ENCODE measurements at places on chromosomes 6 and 20. TPM values are rescaled to one million over a fixed set of nuclear protein-coding genes. Genes with fewer than 3 reads are reported as not detected.

- DNase-seq = no peak
- H3K4me3 ChIP-seq = no peak overlapping the region
- H3K27me3 ChIP-seq = peaks cover 21% of the 10 kb centered on the region
- no peak overlapping the region for H3K27ac ChIP-seq
Observed at GRCh38 chr6:27970444-27970843, 13.4 kb downstream of the OR2B6 start.

DNA sequence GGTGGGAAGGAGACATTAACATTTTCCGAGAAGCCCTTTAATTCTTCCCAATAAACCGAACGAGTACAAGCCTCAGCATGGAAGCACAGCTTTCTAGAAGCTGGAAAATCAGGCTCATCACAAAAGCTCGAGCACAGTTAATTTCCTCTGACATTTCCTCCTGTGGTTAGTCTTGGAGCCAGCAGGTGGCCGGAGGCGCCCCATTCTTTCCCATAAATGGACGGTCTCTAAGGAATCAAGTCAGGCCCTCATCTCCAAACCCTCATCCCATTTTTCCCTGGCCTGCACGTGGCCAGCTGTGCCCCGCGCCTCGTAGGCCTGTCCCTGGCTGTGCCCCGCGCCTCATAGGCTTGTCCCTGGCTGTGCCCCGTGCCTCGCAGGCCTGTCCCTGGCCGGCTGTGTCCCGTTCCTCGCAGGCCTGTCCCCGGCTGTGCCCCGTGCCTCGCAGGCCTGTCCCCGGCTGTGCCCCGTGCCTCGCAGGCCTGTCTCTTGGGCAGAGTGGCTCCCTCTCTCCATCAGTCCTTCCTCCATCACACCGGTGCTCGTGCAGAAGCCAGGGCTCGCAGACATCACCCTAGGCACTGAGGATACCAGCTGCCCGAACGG lies 19.7 kb upstream of the NTSR1 start:
- no peak for DNase-seq
- H3K27me3 ChIP-seq = no peaks in the 10 kb centered on the region
- H3K36me3 ChIP-seq = no peaks in the 10 kb centered on the region
- H3K27ac ChIP-seq = no peak overlapping the region
- H3K4me1 ChIP-seq = peaks cover 14% of the 10 kb centered on the region

DNA sequence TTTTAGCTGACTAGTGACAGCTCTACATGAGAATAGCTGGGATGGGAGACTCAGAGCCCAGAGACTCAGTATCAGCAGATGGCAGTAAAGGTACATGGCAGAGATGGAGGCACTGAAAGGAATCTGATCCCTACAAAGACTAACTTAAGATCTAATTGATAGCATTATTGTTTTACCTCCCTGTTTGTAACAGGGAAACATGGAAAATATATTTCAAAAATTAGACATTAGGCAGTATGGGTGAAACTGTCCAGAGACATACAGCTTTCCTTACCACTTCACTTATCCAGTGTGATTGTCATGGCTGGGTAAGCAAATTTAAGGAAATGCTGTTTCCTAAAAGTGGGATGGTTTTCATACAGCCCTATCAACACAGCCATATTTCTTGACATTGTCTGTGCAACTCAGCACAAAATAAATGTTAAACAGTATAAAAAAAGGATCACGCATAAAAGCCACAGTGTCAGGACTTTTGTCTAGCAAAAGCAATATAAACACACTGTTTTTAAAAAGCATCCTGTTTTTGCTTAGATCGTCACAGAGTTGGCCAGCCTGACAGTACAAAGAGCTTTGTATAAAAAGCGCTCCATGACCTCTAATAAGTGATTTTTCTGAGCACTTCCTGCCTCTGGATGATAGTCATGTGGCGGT lies 376.9 kb downstream of the PHF3 start:
- H3K4me1 ChIP-seq = no peaks in the 10 kb centered on the region
- no peak overlapping the region for H3K4me3 ChIP-seq
- no peaks in the 10 kb centered on the region for H3K27me3 ChIP-seq
- H3K27ac ChIP-seq = no peak overlapping the region

- no peak overlapping the region for H3K4me3 ChIP-seq
- H3K27me3 ChIP-seq = no peaks in the 10 kb centered on the region
- H3K27ac ChIP-seq = no peak overlapping the region
- no peak for DNase-seq
- no peaks in the 10 kb centered on the region for H3K4me1 ChIP-seq
Observed at GRCh38 chr20:15916623-15917022, 656.6 kb downstream of the KIF16B start.

DNA sequence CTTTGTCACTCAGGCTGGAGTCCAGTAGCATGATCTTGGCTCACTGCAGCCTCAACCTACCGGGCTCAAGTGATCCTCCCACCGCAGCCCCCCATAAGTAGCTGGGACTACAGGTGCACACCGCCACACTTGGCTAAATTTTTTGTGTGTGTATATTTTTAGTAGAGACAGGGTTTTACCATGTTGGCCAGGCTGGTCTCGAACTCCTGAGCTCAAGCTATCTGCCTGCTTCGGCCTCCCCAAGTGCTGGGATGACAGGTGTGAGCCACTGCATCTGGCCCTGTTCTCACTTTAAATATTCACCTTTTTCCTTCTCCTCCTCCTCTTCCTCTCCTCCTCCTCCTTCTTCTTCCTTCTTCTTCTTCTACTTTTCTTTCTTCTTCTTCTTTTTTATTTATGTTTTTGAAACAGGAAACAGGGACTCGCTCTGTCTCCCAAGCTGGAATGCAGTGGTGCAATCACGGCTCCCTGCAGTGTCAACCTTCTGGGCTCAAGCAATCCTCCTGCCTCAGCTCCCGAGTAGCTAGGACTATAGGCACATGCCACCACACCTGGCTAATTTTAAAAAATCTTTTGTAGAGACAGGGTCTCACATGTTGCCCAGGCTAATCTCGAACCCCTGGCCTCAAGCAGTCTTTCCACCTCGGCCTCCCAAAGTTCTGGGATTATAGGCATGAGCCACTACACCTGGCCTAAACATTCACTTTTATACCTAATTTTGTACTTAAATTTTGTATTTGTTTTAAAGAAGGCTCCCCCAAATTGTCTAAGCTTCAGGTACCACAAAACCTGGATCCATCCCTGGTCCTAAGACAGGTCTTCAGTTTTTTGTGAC lies 47.2 kb upstream of the NCOA3 start:
- no peak for DNase-seq
- H3K36me3 ChIP-seq = peaks cover 2% of the 10 kb centered on the region
- H3K27ac ChIP-seq = peak overlapping the region; percentile 72
- no peak overlapping the region for H3K4me3 ChIP-seq

DNA sequence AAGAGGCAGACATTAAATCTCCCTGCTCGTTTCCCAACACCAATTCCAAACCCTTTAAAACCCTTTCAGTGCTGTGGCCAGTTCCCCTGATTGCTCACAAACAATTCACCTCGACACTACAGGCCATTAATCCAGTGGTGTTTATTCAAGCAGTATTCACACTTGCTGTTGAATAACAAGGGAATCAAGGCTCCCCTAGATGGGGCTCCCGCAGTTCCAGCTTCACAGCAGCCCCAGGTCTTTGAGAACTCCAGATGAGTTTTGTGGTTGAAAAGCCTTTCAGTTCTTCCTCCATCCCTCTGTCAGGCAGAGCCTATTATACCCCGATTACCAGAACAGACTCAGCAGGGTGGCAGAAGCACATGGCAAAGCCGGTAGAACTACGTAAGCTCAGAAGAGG lies 36.2 kb downstream of the JAG1 start:
- no peak overlapping the region for H3K27ac ChIP-seq
- no peaks in the 10 kb centered on the region for H3K36me3 ChIP-seq
- H3K4me1 ChIP-seq = peaks cover 7% of the 10 kb centered on the region
- no peak for DNase-seq

DNA sequence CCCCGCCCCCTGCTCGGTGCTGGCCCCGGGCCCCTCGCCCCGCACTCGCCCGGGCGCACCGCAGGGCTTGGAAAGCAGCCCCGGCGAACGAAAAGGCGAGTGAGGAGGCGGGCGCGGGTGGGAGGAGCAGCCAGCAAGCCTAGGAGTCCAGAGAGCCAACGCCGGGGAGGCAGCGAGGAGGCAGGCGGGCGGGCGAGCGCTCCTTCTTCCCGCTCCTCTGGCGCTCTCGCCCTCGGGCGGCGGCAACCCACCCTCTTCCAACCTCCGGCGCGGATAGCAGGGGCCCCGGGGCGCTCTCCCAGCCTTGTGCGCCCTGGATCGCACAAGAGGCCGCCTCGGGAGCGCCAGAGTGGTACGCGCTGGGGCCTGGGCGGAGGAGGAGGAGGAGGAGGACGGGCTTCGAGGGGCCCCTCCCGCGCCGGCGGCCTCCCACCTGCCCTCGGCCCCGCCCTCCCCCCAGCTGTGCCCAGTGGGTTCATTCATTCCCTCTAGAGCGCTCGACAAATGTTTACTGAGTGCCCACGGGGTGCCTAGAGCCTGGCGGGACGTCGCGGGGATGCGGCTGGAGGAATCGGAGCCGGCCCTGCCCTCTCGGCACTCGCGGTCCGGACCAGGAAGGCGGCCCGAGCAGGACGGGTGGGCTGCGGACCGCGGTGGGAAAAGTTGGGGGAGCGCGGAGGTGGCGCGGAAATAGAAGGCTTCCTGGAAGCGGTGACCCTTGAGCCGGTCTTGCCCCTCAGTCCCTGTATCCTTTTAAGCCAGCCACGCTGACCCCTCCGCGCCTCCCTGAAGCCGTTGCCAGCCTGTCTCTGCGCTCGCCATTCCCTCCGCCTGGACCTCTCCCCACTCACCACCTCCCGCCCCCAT lies at the start of gene BMP7:
BMP7 (minus strand) TSS at position 351 of the 867 bp plus-strand sequence. CDS start 519 bp downstream, outside the sequence.
- H3K4me3 ChIP-seq = no peak within 1 kb of the TSS
- H3K27ac ChIP-seq = no peak within 1 kb of the TSS
- H3K4me1 ChIP-seq = peaks cover 3% of the 10 kb centered on the region
- no peaks in the 10 kb centered on the region for H3K36me3 ChIP-seq

DNA sequence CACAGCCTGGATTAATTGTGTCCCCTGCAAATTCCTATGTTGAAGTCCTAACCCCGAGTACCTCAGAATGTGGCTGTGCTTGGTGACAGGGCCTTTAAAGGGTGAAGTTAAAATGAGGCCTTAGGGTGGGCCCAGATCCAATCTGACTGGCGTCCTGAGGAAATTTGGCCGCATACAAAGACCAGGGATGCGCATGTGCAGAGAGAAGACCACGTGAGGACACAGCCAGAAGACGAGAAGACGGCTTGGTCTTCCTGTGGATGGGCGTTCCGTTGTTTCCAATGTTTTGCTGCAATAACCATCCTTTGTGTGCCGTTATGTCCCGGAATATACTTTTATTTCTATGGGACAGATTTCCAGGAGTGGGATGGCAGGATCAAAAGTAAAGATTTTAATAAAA lies 40.9 kb upstream of the SLC22A2 start:
- H3K4me1 ChIP-seq = no peaks in the 10 kb centered on the region
- no peaks in the 10 kb centered on the region for H3K36me3 ChIP-seq
- DNase-seq = no peak
- H3K27me3 ChIP-seq = peaks cover 2% of the 10 kb centered on the region
- no peak overlapping the region for H3K4me3 ChIP-seq

DNA sequence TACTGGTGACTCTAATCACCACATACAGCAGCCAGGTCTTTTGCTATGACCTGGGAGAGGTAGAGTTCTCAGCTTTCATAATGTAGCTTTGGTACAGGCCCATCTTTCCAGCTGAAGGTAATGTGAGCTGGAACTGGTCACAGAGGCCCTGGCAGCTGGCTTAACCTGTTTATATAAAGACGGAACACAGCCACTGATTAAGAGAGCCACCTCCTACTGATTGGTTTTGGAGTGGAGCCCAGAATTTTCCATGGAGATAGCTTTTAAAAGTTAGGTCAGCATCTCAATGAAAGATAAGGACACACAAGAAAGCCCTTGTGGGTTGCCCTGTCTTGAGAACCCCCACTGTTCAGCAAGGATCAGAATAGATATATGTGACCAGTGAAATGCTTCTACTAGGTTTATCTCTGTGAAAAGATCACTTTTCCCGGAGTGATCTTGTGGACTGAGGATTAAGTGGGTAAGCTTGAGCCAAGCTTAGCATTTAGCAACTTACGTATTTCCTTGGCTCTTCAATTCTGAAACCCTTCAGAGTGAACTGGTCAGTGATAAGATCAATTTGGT lies 213.7 kb upstream of the CITED2 start:
- no peaks in the 10 kb centered on the region for H3K36me3 ChIP-seq
- H3K27ac ChIP-seq = no peak overlapping the region
- no peaks in the 10 kb centered on the region for H3K4me1 ChIP-seq
- H3K4me3 ChIP-seq = no peak overlapping the region

DNA sequence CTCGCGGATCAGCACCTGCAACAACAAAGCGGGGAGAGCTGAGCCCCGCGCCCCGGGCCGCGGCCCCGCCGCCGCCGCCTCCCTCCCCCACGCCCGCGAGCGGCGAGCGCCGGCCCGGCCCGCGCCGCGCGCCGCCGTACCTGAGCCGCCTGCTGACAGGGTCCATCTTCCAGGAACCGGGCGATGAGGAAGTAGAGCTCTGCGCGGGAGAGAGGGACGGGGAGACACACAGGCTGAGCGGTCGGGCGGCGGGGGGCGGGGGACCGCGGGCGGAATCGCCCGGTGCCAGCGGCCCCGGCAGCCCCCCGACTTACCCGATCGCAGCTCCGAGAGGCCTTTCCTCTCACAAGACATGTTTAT lies 359 bp downstream of the PHIP start:
- peaks cover 27% of the 10 kb centered on the region for H3K36me3 ChIP-seq
- peaks cover 11% of the 10 kb centered on the region for H3K27me3 ChIP-seq
- peaks cover 45% of the 10 kb centered on the region for H3K4me1 ChIP-seq

DNA sequence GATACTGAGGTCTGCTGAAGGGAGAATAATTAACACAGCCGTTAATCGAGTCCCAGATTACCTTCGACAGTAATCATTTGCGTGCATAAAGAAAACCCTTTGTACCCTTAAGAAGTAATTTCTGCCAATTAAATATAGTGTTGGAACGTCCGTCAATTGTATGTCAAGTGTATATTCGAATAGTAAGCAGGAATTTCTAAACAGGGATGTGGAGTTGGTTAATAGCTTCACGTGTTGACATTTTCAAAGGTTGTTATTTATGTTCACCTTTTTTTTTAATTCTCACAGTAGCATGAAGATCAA lies 798 bp upstream of the SNAP91 start:
- DNase-seq = no peak
- H3K27ac ChIP-seq = no peak overlapping the region
- peaks cover 2% of the 10 kb centered on the region for H3K4me1 ChIP-seq
- H3K36me3 ChIP-seq = peaks cover 2% of the 10 kb centered on the region
- no peak overlapping the region for H3K4me3 ChIP-seq

- no peaks in the 10 kb centered on the region for H3K4me1 ChIP-seq
- H3K27me3 ChIP-seq = no peaks in the 10 kb centered on the region
- H3K27ac ChIP-seq = no peak overlapping the region
- H3K36me3 ChIP-seq = no peaks in the 10 kb centered on the region
- no peak overlapping the region for H3K4me3 ChIP-seq
Observed at GRCh38 chr6:161847628-161848027, 573.8 kb upstream of the AGPAT4 start.

The BMP6 gene
- not detected for total RNA-seq

The PTP4A1 gene
- 61.7 TPM for total RNA-seq

The OSBPL2 gene
- total RNA-seq = 30.2 TPM

The NHSL1 gene
- 0.54 TPM for total RNA-seq

The EEF1A2 gene
- total RNA-seq = 0.17 TPM

The COL10A1 gene
- not detected for total RNA-seq

The WFDC12 gene
- not detected for total RNA-seq

The SENP6 gene
- 78.5 TPM for total RNA-seq

The SYNGAP1 gene
- total RNA-seq = 42.9 TPM

The MDFI gene
- not detected for total RNA-seq

The STX7 gene
- 24.3 TPM for total RNA-seq

The KCNK16 gene
- not detected for total RNA-seq
